ENCODE measurements at places on chromosomes 7 and 10.

- no peaks in the 10 kb centered on the region for H3K36me3 ChIP-seq
- DNase-seq: peak; percentile 44
- peaks cover 11% of the 10 kb centered on the region for H3K27me3 ChIP-seq
- peak within 1 kb of the TSS; percentile 94 for H3K27ac ChIP-seq
- peak within 1 kb of the TSS; percentile 60 for H3K4me3 ChIP-seq
Measured at GRCh38 chr7:44490351-44491200, at the start of gene NUDCD3. Gene NUDCD3 (minus strand): TSS chr7:44490658. CDS start chr7:44490600, 58 bp downstream.

DNA sequence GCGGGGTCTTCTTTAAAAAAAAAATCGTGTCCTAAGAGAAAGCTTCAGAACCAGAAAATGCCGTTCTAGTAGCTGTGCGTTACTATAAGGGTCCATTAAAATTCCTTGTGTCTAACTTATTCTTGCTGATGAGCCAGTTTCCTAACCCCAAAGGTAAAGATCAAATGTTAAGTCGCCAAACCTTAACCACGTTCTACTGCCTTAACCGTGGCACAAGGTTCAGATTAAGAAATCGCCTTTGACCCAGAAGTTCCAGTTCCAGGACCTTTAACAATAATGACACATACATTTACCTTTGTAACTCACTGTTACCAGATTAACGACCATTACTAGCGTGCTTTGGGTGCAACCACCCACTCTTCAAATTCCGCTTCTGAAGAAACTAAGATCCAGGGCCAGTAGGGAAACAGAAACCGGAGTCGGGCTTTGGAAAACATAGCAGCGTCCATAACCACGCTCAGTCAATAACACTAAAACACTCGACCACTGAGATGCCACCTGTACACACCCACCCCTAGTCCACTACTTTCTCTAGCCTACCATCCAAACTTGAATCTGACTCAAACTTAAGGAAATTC is 620 bp downstream of the BET1 start:
- no peak for DNase-seq
- peak overlapping the region; percentile 72 for H3K4me3 ChIP-seq
- H3K4me1 ChIP-seq: peaks cover 7% of the 10 kb centered on the region
- peak overlapping the region; percentile 92 for H3K27ac ChIP-seq
- peaks cover 13% of the 10 kb centered on the region for H3K36me3 ChIP-seq
- no peaks in the 10 kb centered on the region for H3K27me3 ChIP-seq

- no peaks in the 10 kb centered on the region for H3K27me3 ChIP-seq
- peaks cover 12% of the 10 kb centered on the region for H3K36me3 ChIP-seq
- H3K27ac ChIP-seq: no peak overlapping the region
Measured at GRCh38 chr7:75533926-75534325, 41.8 kb downstream of the SPDYE5 start.

GRCh38 chr7:67105377-67105776 is 108.7 kb downstream of the TYW1 start:
- H3K4me3 ChIP-seq: no peak overlapping the region
- no peak overlapping the region for H3K27ac ChIP-seq
- peaks cover 27% of the 10 kb centered on the region for H3K36me3 ChIP-seq
- no peaks in the 10 kb centered on the region for H3K27me3 ChIP-seq
- no peaks in the 10 kb centered on the region for H3K4me1 ChIP-seq

GRCh38 chr10:132460071-132460470 is 63.1 kb downstream of the PWWP2B start:
- no peak overlapping the region for H3K27ac ChIP-seq
- H3K4me1 ChIP-seq: peaks cover 36% of the 10 kb centered on the region
- no peak for DNase-seq
- no peaks in the 10 kb centered on the region for H3K36me3 ChIP-seq
- no peak overlapping the region for H3K4me3 ChIP-seq
- peaks cover 29% of the 10 kb centered on the region for H3K27me3 ChIP-seq

DNA sequence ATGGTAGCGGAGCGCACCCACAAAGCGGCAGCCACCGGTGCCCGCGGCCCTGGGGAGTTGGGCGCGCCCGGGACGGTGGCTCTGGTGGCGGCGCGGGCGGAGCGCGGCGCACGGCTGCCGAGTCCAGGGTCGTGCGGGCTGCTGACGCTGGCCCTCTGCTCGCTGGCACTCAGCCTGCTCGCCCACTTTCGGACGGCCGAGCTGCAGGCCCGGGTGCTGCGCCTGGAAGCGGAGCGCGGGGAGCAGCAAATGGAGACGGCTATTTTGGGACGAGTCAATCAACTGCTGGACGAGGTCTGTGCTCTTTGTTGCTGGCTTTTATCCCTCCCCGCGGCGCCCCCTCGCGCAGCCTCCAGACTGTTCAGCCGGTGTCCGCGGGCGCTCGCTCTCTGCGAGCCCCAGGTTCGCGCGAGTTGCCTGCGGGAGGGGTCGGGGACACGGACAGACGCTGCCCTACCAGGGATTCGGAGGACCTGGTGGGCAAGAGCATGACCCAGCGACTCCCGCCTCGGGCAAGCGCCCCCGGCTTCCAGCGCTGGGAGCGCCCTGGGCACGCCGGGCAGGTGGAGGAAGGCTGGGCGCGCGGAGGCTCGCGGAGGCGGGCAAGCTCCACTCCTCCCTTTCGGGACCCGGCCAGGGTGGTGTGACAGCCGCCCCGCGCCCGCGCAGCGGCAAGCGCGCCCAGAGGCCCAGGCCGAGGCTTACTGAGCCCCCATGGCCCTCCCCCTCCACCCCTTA is 887 bp downstream of the COL13A1 start:
- H3K27ac ChIP-seq: no peak overlapping the region
- no peaks in the 10 kb centered on the region for H3K27me3 ChIP-seq
- DNase-seq: no peak
- H3K36me3 ChIP-seq: no peaks in the 10 kb centered on the region
- peak overlapping the region; percentile 30 for H3K4me3 ChIP-seq

GRCh38 chr10:86371691-86372090 is 5.1 kb upstream of the GRID1 start:
- H3K4me3 ChIP-seq: no peak overlapping the region
- no peaks in the 10 kb centered on the region for H3K36me3 ChIP-seq
- no peak overlapping the region for H3K27ac ChIP-seq
- H3K27me3 ChIP-seq: peaks cover 5% of the 10 kb centered on the region
- no peak for DNase-seq

DNA sequence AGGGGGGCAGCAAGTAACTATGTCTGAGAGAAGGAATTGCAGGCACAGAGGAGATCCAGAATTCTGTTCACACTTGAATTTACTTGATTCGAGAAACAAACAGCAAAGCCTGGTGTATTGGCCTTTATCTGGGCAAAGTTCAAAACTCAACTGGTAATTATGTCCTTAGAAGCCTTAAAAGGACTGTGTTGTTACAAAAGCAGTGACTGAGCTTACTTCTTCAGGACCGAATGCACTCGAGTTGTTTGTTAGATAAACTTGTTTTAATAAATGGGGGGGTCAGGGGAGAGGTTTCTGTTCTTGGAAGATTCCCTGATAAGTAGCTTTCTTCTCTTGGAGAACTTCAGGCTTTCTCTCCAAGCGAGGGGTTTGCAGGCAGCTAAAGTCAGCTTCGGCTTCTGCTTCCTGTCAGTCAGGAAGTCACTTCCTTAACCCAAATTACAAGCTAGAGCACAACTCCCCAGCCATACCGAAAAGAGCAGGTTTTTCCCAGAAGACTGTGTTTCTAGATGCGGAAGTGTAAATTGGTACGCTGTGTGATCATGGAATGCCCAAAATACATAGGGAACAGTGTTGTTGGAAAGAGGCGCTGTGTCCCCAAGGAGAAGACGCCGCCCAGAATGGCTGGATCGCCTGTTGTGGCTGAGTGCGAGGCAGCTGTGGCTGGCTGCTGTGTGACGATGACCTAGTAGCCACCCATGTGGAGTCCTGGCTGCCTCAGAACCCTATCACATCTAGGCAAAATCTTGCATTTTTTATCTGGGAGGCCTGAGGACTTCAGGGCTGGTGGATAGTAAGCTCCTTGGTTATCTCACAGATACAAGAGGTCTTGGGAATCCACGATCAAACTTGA is 110.4 kb downstream of the TCF7L2 start:
- peak overlapping the region; percentile 80 for H3K27ac ChIP-seq
- no peaks in the 10 kb centered on the region for H3K36me3 ChIP-seq
- H3K27me3 ChIP-seq: no peaks in the 10 kb centered on the region
- no peak overlapping the region for H3K4me3 ChIP-seq
- no peak for DNase-seq
- peaks cover 19% of the 10 kb centered on the region for H3K4me1 ChIP-seq

DNA sequence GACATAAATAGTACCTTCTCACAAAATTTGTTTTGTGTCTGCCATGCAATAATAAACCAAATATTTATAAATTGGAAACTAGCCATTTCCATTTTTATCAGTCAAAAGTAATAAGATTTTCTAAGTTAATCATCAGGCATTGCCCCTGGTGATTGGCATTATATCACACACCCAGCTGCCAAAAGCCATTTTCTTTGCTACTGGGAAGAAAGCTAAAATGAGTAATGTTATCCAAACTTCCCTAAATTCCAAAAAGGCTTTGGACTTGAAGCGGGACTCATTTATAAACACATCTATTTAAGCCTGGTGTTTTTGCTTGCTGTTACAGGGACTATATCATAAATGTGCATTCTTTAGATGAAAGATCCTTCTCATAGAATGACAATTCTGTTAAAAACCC is 86.0 kb downstream of the AKR1D1 start:
- H3K4me1 ChIP-seq: peaks cover 5% of the 10 kb centered on the region
- no peak overlapping the region for H3K27ac ChIP-seq
- DNase-seq: no peak

DNA sequence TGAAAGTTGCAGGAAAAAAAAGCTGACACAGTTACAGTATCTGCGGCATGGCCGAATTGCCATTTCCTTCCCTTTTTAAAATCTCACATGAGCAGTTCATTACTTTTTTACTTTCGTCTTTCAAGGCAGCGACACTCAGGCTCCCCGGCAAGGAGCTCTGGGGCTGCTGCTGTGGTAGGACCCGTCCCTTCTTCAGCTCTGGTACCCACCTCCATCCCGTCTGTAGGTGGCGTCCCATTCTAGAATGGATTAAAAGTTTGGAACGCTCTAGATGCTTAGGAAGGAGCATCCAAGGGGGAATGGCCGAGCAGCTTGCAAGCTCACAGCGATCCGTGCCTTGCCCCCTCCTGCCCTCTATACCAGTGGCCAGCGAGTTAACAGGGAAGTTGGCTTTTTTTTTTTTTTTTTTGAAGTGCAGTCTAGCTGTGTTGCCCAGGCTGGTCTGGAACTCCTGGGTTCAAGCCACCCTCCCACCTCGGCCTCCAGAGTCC is 22.8 kb upstream of the TTYH3 start:
- H3K4me1 ChIP-seq: peaks cover 11% of the 10 kb centered on the region
- no peak overlapping the region for H3K27ac ChIP-seq
- no peak overlapping the region for H3K4me3 ChIP-seq

DNA sequence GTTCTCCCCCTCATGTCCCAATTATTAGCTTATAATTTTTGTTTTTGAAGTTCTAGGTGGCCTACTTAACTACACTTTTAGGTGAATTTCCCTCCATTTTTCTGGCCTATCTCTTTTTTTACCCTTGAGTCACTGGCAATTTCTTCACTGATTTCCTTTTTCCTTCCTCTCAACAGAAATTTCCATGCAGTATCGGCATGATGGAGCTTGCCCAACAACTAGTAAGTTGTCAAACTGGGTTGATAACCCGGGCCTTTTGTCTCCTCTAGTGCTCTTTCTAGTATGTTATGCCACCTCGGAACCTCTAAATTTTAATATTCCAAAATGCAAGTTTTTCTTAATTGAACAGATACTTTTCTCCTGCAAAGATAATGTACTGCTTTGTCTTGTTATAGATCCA is 147.1 kb downstream of the MLLT10 start:
- DNase-seq: no peak
- no peaks in the 10 kb centered on the region for H3K27me3 ChIP-seq
- no peak overlapping the region for H3K27ac ChIP-seq
- H3K4me1 ChIP-seq: peaks cover 15% of the 10 kb centered on the region

DNA sequence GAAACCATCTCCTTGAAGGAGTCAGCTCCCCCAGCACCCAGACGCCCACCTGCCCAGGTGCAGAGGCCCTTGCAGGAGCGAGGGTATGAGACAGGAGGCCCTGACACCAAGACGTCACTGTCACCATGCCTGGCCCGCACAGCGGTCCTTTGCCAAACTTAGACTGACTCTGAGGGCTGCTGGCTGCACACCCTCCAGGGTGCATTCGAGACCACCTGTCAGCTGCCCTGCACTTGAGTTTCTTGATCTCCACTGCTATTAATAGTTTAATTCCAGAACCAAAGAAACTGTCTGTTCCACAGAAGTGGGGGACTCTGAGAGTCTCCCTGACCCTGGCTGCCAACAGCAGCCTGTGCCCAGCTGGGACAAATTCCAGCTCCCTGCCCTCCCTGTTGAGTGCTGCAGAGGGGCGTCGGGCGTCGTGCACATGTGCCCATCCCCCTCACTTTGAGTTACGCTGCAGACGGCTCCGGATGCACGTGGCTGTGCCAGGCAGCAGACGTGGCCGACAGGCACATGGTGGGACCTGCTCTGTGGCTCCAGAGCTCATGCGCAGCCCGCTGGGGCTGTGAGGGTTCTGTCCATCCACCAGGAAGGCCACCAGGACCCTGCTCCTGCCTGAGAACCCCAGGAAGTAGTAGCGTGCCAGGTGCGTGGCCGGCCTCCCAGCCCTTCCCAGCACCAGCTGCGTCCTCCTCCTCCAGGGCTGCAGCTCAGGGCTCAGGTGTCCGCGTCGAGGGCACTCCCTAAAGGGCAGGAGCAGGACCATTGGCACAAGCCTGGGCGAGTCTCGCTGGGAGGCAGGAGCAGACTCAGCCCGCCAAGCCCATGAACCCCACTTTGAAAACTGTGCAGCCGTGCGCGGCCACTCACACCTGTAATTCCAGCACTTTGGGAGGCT is 24.8 kb downstream of the ELFN1 start:
- DNase-seq: no peak
- H3K4me3 ChIP-seq: no peak overlapping the region
- no peaks in the 10 kb centered on the region for H3K4me1 ChIP-seq
- H3K27me3 ChIP-seq: no peaks in the 10 kb centered on the region

- no peaks in the 10 kb centered on the region for H3K4me1 ChIP-seq
- no peaks in the 10 kb centered on the region for H3K36me3 ChIP-seq
- H3K4me3 ChIP-seq: no peak overlapping the region
- DNase-seq: no peak
- no peaks in the 10 kb centered on the region for H3K27me3 ChIP-seq
- no peak overlapping the region for H3K27ac ChIP-seq
Measured at GRCh38 chr10:132599732-132600131, 62.1 kb downstream of the INPP5A start.

DNA sequence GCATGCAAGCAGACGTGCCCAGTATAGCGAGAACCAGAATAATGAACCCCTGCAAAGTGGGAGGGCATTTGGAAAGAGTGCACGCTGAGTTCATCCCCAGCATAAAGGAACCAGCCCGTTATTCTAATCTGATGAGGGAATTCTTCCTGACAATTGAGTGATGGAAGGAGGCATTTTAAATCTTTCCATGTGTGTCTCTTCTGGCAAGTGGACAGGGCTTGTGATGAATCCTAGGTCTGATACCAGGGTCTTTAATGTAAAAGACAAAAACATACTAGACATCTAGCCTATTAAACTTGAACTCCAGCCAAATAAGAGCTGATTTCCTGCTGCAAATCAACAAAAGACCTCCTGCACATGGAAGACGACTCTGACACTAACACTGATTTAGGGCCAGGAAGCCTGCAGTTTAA is 301.2 kb downstream of the DPP6 start:
- no peak for DNase-seq
- H3K27me3 ChIP-seq: no peaks in the 10 kb centered on the region
- no peaks in the 10 kb centered on the region for H3K4me1 ChIP-seq
- H3K27ac ChIP-seq: no peak overlapping the region

- H3K4me3 ChIP-seq: no peak overlapping the region
- H3K4me1 ChIP-seq: peaks cover 6% of the 10 kb centered on the region
- no peaks in the 10 kb centered on the region for H3K36me3 ChIP-seq
- DNase-seq: no peak
Measured at GRCh38 chr7:149662591-149663095, 110.7 kb downstream of the ZNF467 start.

Measured in esophagus squamous epithelium (tissue), 5 donors.